KG1 (cell line): ENCODE measurements at places on chromosomes 13 and 19.

DNA sequence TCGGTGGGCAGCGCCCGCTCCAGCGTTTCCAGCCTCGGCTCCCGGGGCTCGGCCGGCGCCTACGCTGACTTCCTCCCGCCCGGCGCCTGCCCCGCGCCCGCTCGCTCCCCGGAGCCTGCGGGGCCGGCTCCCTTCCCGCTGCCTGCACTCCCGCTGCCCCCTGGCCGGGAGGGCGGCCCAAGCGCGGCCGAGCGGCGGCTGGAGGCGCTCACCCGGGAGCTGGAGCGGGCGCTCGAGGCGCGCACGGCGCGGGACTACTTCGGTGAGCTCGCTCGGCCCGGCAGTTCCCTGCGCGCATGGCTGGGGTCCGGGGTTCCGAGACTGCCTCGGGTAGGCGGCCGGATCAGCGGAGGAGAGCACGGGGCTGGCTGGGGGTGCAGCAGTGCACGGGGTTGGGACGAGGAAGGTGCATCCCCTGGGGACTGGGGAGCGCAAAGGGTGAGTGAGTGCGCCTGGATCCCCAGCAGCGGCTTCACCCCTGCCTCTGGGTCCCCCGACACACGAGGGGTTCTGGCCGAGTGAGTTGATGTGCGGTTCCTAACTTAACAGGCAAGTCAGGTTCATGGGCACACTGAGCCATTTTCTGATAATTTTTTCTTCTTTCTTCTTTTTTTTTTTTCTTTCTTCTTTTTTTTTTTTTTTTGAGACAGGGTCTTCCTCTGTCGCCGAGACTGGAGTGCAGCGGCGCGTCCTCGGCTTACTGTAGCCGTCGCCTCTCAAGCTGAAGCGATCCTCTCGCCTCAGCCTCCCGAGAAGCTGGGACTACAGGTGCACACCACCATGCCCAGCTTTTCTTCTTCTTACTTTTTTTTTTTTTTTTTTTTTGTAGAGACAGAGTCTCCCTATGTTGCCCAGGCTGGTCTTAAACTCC lies 1.1 kb downstream of the WTIP start:
- no peak for DNase-seq

- DNase-seq = no peak
These were observed 9.7 kb downstream of the EFNA2 start for GRCh38 chr19:1295169-1296012.

GRCh38 chr19:5694956-5695648 lies 5.0 kb downstream of the RPL36 start:
- no peak for DNase-seq

GRCh38 chr13:80237646-80238045 lies 103.3 kb downstream of the SPRY2 start:
- no peak for DNase-seq

DNA sequence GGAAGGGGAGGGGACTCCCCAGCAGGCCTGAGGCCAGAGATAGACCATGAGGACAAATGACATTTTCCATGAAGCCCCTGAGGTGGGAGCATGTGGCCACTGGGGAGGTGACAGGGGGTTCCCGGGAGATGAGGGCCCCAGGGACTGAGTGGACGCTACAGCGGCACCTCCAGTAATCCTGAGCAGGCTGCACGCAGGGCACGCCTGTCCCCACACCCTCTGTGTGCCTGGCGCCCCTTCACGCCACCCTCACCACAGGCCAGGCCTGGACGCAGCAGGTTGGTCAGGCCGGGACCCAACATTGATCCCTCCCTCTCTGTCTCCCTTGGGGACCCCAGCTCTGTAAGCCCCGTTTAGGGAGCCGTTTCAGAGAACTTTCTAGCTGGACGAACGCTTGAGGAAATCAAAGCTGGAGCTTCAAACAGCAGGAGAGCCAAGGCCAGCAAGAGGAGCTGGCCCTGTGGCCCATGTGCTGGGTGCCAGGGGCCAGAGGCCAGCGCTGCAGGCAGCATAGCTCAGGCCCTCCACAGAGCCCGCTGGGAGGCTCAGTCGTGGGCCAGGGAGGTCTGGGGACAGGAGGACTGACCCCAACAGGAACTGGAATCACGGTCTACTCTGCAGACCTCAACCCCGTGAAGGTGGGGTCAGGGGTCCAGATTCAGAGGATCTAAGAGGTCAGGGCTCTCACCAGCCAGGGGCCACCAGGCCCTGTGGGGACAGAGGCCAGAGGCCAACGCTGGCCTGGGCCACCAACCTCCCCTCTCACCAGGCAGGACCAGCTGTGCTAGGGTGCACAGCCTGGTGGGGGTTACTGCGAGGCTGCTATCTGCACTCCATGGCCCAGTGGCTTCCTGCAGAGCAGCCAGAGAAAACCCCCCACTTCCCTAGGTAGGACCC lies 14.6 kb downstream of the LSM4 start:
- no peak for DNase-seq
